NCI-H1048 (cell line): ENCODE measurements at places on chromosomes 4 and X.

DNA sequence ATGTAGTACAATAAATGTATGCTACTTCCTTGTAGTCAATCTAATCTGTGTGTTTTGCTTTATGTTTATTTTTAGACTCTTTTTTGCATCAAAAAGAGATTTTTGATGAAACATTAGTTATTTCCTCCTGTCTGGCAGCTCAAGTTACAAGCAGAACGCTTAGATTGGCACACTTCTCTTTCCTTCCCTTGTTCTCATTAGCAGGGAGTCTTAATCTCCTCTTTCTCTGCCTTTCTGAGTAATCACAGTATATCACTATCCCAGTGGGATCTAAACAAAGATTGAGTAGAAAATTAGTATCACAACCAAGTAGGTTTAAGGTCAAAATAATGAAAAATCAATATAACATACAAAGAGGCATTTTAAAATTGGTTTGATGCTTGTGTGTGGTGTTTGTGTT, 1192.6 kb downstream of the C4orf33 start:
- DNase-seq: no peak

GRCh38 chr4:185426960-185427688, 1.4 kb upstream of the UFSP2 start:
- DNase-seq: no peak

- no peak for DNase-seq
Measured at GRCh38 chr4:139018971-139019758, 3.6 kb downstream of the NOCT start.

GRCh38 chr4:186942758-186943377, 219.2 kb upstream of the FAT1 start:
- no peak for DNase-seq

DNA sequence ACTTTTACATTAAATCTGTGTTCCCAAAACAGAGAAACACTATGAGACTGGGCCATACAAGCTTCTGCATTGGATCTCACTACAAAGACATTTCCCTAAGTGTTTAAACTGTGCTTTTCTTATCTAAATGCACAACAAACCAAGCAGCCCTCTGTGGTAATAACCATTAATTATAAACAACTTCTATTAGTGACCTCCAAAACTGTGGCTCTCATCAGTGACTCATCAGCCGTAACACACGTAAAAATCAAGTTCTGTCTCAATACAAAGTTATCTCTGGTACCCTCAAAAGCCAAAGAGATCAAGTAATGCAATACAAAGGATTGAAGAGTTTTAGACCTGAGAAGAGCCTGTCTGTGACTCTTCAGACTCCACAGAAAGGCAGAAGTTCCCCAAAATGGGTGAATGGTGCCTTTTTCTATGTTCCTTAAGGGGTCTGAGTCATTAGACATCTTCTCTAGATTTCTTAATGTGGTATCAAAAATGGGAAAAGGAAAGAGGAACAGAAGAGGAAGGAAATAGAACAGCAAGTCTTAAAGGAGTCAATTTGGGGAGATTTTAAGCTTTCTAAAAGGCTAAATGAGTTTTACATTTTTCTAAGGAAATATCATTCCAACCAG, 189.8 kb upstream of the PPP1R2C start:
- no peak for DNase-seq

DNA sequence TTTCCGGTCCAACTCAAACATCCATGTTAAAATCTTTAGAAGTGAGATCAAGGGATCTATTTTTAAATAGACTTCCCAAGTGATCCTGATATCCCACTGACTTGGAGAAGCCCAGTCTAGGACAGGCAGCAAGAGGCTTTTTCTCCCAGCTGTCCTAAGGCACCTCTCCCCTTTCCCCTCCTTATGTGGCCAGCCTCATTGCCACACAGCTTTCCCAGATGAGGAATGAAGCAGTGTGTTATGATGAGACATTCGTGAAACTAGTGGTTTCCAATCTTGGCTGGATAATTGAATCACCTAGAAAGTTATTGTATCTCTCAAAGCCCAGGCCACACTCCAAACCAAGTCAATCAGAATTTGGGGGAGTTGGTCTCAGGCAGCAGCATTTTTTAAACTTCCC, 16.8 kb upstream of the HSD17B13 start:
- no peak for DNase-seq

GRCh38 chrX:17584248-17584681, 153.0 kb upstream of the SCML1 start:
- DNase-seq: no peak

GRCh38 chr4:128512161-128512560, 224.5 kb upstream of the PGRMC2 start:
- DNase-seq: no peak

GRCh38 chrX:15165832-15166231, 104.1 kb downstream of the ASB9 start:
- DNase-seq: no peak

- DNase-seq: no peak
Measured at GRCh38 chr4:123430031-123430430, 33.4 kb downstream of the SPRY1 start.

DNA sequence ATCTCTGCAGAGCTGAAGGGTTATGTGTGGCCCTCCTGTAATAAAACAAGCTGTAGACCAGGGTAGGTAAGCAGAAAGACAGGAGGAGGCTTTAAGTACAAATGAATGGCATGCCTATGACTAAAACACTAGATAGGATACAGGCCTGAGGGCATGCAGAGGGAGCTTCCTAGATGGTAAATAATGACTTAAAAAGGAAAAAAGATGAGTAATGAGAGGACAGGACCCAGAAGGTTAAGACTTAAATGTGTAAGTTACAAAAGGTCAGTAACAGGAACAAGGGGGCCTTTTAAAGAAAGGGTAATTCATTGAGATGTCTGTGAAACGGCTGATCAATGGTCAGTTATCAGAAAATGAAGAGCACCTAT, 194.8 kb downstream of the SOWAHB start:
- no peak for DNase-seq

DNA sequence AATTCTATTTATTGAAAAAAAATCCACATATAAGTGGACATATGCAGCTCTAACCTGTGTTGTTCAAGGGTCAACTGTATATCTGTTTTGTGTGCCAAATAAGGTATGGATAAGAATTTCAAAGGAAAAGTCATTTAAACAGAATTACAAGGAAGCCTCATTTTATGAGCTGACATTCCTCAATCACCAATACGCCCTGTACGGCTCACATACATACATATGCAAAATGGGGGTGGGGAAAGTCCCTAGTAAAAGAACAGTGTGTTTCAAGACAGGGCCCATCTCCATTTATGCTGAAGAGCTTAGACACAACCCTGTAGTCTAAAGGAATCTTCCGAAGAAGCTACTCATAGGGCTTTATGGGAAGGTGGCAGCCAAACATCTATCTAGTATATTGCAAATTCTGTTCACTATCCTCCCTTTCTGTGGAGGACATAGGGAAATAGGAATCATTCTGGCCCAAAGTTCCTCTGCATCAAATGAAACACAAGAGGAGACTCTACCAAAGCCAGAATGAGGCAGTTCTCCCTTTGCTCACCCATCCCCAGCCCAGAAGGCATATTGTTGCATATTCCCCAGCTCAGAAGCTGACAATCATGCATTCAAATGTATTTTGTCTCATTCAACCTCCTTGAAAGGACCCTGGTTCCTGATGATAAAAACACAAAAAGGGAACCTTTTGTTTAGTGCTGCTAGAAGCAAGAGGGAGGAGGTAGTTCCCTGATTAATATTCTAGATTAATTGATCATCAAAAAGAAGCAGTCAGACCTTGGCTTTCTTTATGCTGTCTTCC, 13.7 kb upstream of the ZBTB33 start:
- no peak for DNase-seq

GRCh38 chrX:149962859-149963757, 24.8 kb upstream of the EOLA2 start:
- peak; percentile 3 for DNase-seq

- no peak for DNase-seq
Measured at GRCh38 chr4:62912531-62912930, 1496.7 kb downstream of the TECRL start.

GRCh38 chrX:51395810-51396728, 63.4 kb downstream of the NUDT10 start:
- no peak for DNase-seq

DNA sequence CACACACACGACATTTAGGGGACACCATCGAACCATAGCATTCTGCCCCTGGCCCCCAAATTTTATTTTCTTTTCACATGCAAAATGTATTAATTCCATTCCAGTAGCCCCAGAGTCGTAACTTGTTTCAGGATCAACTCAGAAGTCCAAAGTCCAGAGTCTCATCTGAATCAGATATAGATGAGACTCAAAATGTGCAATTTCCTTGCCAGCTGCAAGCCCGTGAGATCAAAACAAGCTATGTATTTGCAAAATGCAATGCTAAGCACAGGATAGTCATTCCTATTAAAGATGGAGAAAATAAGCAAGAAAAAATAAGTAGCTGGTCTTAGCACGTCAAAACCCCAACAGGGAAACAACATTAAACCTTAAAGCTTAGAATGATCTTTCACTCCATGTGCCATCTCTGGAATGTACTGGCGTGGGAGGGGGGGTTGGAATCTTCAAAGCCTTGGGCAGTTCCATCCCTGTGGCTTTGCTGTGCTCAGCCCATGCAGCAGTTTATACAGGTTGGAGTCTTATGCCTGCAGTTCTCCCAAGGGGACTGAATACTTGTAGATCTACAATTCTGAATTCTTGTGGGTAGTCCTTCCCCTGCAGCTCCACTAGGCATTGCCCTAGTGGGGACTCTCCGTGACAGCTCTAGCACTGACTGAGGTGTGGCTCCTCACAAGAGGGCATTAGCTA, 47.7 kb upstream of the SYTL5 start:
- DNase-seq: no peak

DNA sequence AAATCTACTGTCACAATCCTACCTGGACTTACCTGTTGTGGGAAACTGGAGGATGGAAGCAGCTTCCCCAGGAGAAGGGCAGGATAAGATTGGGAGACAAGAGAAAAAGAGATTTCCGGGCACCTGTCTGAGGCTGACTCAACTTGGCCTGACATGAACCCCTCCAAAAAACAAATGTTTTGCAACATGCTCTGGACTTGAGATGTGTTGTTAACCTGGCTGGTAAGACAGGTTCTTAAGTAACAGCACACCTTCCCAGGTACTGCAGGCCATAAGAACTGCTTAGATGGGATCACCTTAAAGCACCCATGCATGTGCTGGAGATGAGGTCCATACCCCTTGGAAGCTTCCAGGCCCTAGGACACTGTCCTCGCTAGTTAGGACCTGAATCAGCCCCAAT, 4.4 kb upstream of the SMIM43 start:
- no peak for DNase-seq

GRCh38 chr4:158129694-158130093, 43.1 kb downstream of the GASK1B start:
- no peak for DNase-seq

DNA sequence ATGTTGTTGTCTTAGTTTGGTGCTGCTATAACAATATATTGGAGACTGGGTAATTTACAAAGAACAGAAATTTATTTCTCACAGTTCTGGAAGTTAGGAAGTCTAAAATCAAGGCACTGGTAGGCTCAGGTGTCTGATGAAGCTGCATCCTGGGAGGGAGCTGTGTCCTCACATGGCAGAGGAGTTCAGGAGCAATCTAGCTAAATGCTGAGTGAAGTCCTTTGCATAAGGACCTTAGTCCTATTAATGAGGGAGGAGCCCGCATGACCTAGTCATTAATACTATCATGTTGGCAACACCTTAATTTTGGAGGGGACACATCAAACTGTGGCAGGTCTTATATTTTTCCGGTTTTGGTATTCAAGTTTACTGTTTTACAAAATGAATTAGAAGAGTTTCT, 36.0 kb upstream of the NSUN7 start:
- no peak for DNase-seq

DNA sequence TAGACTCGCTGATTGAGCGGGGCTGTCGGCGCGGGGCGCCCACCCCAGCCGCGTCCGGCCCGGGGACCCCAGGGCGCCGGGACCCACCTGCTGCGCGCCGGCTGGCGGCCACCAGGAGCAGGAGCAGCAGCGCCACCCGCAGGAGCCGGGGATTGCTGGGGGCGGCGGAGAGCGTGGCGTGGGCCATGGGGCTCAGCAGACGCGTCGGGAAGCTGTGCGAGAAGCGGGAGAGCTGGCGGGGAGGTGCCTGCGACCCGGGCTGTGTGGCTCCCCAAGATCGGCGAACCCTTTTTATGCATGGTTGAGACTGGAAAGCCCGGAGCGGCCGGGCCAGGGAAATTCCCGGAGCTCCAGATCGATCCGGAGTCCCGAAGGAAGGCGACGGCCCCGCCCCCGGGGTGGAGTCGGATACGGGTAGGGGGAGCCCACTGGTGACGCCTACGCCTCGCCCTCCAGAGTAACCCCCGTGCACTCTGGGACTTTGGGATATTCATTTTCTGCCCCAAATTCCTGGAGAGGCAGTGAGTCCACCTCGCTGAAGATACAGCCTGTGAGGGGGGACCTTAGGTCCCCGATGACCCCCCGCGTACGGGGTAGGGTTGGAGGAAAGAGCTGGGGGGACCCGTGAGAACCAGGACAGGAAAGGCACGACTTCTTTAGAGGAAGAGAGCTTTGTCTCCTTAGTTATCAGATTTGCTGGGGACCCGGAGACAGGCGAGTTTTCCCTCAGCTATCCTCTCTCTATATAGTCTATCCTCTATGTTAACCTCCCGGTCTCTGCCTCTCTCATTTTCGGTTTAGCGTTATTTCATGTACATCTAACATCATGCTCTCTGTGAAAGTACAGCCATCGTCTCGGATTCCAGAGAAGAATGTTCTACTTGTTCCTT, at the start of gene CXCL3:
Gene CXCL3, minus strand, starts transcription at position 265 of the 890 bp plus-strand sequence. Its CDS starts 78 bp downstream, at position 187.
- DNase-seq: peak; percentile 60

GRCh38 chr4:128355305-128355704, 67.7 kb upstream of the PGRMC2 start:
- DNase-seq: no peak

DNA sequence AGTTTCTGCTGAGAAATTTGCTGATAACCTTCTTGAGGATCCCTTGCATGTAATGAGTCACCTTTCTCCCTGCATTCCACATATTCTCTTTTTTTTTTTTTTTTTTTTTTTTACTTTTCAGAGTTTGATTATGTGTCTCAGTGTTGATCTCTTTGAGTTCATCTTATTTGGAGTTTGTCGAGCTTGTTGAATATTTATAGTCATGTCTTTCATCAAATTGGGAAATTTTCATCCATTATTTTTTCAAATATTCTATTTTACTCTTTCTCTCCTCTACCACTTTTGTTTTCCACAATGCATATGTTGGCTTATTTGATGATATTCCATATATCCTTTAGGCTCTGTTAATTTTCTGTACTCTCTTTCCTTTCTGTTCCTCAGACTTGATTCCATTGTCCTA, 136.1 kb downstream of the MAD2L1 start:
- DNase-seq: no peak

DNA sequence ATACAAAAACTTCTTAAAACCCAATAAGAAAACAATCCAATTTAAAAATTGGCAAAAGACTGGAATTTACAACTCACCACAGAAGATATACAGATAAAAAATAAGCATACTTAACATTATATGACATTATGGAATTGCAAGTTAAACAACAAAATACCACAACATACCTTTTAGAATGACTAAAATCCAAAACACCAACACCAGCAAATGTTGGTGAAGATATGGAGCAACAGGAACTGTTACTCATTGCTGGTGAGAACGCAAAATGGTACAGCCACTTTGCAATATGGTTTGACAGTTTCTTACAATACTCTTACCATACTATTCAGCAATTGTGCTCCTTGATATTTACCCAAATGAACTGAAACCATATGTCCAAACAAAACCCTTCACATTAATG, 112.4 kb downstream of the ADGRL3 start:
- no peak for DNase-seq

- DNase-seq: no peak
Measured at GRCh38 chr4:158778156-158778711, 9.4 kb downstream of the FNIP2 start.

GRCh38 chr4:47383829-47384427, 79.6 kb downstream of the COMMD8 start:
- DNase-seq: peak; percentile 29
